Mammary epithelial cell (primary cell): ENCODE measurements at places on chromosomes 4 and X. TPM values are rescaled to one million over a fixed set of nuclear protein-coding genes. Genes with fewer than 3 reads are reported as not detected.

SHROOM2 gene
- 8.7 TPM for polyA plus RNA-seq

COL4A6 gene
- 24.7 TPM for polyA plus RNA-seq

MAGEC3 gene
- not detected for polyA plus RNA-seq

HOPX gene
- 0.07 TPM for polyA plus RNA-seq

MAGED4B gene
- polyA plus RNA-seq = 0.22 TPM

DNA sequence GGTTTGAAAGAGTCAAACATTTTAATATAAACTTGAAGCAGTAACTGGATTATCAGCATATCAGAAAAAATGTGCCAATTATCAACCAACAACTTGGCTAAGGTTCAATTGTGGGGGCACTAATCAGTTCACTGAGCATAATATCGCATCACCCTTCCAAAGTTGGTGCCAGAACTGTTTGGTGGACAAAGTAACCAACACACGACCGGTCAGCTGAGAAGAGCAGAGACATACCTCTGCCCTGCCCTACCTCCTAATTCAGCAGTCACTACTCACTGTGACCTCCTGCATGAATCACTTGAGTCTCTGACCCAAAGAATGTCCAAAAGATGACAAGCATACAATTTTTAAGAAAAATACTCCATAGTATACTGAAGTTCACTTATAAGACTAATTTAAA lies 53.2 kb downstream of the TSPAN5 start:
- DNase-seq = no peak

- DNase-seq = no peak
Observed at GRCh38 chr4:160864253-160864652, 1299.5 kb downstream of the FSTL5 start.

- DNase-seq = no peak
Observed at GRCh38 chr4:8152090-8152864, 6.3 kb downstream of the ABLIM2 start.

- no peak for DNase-seq
Observed at GRCh38 chrX:23003116-23003515, 3.4 kb downstream of the DDX53 start.

GRCh38 chrX:29478336-29479069 lies 736.9 kb upstream of the MAGEB2 start:
- DNase-seq = peak; percentile 19

- no peak for DNase-seq
Observed at GRCh38 chr4:169164669-169165415, 105.9 kb downstream of the SH3RF1 start.

DNA sequence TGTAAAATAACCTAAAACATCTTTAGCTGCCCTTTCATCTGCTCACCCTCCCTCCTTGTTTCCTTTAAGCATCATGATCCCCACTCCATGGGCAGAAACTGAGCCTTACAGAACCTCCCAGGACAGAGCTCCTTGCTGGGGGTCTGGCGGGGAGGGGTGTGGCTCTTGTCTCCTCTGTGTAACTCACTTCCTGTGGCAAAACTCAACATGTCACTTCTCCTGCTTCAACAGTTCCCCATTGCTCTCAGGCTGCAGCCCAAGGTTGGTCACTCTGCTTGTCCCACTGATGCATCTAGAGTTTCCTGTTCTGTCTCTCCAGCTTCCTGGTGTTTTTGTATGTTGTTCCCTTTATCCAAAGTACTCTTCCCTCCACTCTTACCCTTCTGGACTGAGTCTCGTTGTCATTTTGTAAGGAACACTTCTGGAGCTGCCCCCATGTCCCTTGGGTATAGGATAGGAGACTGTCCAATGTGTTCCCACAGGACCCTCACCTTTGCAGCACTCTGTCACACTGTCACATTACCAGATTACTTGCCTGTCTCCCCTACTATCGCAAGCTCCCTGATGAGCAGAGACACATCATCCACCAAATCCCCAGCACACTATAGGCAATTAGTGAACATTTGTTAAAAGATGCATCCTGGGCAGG lies 19.6 kb downstream of the TMEM31 start:
- DNase-seq = no peak

DNA sequence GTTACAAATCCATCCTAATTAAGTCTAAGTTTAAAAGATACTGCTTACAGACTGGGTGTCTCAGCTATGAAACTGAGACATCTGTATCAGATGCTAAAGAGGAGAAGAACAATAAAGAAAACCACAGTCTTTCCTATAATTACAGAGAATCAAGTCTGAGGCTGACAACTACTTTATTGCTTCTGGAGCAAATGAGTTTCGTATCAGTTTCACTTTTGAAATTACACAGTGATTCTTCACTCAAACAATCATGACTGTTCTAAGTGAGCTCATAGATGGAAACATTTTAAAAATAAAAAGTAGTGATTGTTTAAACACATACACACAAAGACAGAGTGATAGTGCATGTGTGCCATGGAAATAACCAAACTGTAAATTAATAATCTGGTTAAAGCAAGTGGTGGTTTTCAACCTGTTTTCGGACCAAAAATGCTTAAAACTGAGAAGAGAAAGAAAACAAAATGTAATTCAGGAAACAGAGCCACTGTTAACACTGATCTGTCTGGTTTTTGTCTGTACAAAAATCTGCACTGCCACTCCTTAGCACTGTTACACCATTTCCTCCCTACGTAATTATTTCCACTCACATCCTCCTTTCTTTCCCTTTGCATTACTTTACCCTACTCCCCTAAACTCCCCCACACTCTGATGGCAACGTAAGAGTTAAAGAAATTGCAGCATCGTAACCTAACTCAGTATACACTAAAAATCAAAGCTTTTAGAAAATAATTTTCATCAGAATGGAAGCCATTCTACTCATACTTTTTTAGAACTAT lies 12.5 kb downstream of the RFC1 start:
- DNase-seq = peak; percentile 48

GRCh38 chrX:151724563-151725337 lies 8.9 kb downstream of the FATE1 start:
- DNase-seq = no peak

- DNase-seq = no peak
Observed at GRCh38 chr4:8777320-8778196, 94.1 kb downstream of the HMX1 start.
